NCI-H446 (cell line): ENCODE measurements at places on chromosomes 2 and 18.

DNA sequence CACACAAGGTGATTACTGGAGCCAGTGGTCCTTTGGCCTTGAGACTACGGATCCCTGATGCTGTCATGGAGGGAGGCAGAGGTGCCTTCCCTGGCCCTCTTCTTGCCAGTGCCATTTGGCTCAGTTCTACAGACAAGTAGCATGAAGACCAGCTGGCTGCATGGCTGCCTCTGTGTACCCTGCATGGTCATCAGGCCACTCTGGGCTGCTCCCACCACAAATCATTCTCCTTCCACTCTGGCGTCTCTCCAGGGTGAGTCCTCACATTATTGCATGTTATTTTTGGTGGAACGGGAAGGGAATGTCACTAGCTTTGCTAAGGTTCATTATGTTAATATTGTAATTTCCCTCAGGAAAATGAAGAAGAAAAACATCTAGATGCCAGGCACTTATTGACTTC lies 229.8 kb downstream of the VAPA start:
- no peak for DNase-seq

- DNase-seq: no peak
Measured at GRCh38 chr2:71711133-71711855, 257.9 kb downstream of the DYSF start.

- no peak for DNase-seq
Measured at GRCh38 chr2:203892207-203892606, 24.6 kb downstream of the CTLA4 start.

DNA sequence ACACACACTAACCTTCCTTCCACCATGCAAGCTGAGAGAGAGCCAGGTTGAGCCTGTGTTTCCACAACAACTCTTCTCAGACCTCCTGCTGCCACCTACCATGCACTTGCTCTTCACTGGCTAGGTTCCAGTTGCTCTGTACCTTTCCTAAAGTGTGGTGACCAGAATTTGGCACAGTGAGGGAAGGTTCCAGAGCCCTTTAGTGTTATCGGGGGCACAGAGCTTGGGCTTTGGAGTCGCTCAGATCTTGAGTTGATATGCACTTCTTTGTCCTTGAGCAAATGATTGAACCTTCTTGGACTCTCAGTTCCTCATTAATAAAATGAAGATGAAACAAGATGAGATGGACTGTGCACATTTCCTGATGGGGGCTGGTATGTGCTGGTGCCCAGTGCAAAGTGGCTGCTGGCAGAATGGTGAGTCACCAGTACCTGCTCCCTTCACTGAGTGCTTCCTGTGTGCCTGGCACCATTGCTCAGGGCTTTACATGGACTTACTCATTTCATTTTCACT lies 47.1 kb downstream of the NEDD4L start:
- DNase-seq: no peak

DNA sequence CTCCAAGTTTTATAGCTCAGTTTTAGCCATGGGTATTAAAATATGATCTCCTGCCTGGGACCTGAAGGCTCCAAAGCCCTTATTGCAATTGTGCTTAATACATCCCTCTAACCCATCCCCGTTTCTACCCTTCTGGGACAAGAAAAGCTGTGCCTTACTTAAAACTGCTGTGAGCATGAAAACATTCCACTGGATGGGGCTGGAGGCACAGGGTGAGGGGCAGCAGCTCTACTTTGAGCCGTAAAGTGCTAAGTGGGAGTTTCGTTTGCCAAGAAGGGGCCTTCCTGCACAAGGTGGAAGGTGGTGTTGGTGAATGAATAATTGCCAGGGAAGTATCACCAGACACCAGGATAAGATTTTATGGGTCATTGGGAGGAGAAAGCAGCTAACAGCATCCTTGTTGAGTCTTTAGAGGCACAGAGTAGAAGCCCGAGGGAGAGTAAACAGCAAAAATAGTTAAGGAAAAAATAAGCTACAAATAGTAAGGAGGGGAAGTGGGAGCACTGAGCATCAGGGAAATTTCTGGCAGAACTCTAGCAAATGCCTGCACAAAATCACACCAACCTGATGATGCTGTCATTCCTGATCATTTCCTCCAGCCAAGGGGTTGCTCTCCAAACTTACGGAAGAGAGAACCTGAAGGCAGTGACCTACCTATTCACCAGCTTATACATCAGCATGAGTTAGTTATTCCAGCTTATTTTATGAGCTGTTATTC lies 218.4 kb downstream of the MREG start:
- DNase-seq: no peak

- no peak for DNase-seq
Measured at GRCh38 chr2:51710222-51710621, 678.3 kb upstream of the NRXN1 start.

GRCh38 chr2:118118479-118118878 lies 30.2 kb downstream of the INSIG2 start:
- DNase-seq: no peak

- no peak for DNase-seq
Measured at GRCh38 chr2:237154884-237155851, 69.5 kb downstream of the COPS8 start.

DNA sequence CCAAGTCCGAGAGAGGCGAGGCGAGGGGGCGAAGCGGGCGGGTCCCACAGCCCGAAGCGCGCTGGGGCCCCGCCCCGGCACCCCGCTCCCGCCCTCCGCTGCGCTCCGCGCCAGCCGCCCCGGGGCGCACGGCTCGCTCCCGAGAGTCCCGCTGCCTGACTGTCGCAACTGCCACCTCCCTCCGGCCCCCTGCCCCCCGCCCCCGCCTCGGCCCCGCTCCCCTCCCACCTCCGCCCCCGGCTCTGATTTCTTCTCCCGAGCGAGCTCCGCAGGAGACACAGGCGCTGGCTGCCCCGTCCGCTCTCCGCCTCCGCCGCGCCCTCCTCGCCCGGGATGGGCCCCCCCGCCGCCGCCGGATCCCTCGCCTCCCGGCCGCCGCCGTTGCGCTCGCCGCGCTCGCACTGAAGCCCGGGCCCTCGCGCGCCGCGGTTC lies at the start of gene WNT6:
WNT6 (plus strand) TSS at position 250 of the 432 bp plus-strand sequence. CDS start 233 bp downstream, outside the sequence.
- no peak for DNase-seq

DNA sequence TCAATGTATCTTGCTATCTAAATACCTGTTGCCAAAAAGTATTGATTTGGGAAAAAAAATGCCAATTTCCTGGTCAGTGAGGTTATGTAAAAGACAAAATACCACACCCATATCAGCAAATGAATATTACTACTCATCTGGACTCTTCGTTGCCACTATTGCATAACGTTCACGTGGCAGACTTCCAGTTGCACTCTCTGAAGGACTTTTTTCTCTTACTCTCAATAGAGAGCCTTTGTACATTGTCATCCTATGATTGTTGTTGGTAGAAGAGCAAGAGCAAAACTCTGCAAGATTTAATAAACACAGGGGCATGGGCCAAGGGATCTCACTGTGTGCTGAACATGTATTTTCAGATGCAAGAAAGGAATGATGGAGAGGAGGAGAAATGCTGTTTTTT lies 689.8 kb downstream of the MBD2 start:
- no peak for DNase-seq

GRCh38 chr2:224221455-224221913 lies 180.4 kb downstream of the FAM124B start:
- no peak for DNase-seq

- no peak for DNase-seq
Measured at GRCh38 chr2:223860809-223861738, 23.7 kb upstream of the AP1S3 start.

DNA sequence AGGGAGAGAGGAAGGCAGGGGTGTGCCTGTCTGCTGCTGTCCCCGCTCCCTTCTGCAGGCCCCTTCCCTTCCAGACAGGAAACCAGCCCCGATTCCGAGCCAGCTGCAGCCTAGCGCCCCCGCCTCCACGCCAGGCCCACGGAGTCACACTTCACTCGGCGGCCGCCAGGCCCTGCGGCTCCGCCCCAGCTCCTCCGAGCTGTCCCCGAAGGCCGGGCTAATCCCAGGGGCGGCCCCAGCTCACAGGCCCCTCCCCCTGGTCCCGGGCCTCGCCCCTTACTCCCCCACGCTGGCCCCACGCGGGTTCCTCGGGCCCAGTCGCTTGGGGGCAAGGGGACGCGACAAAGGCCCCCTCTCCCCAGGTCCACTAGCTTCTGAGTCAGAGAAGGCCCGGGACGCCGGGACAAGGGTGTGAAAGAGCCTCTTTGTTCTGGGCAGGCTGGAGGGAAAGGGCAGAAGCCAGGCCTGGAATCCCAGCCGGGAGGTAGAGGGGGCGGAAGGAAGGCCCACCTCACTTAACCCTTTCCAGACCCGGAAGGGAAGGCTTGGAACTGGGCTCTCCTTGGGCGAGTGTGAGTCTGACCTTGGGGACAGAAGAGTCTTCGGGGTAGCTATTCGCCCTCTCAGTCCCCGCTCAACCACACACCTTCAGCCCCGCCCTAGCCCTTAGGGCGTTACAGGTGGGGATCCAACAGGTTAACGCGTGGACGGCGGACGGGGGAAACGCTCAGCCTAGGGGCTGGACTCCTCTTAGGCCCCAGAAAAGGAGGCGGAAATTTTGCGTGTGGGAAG lies 1.2 kb downstream of the RTKN start:
- DNase-seq: no peak

DNA sequence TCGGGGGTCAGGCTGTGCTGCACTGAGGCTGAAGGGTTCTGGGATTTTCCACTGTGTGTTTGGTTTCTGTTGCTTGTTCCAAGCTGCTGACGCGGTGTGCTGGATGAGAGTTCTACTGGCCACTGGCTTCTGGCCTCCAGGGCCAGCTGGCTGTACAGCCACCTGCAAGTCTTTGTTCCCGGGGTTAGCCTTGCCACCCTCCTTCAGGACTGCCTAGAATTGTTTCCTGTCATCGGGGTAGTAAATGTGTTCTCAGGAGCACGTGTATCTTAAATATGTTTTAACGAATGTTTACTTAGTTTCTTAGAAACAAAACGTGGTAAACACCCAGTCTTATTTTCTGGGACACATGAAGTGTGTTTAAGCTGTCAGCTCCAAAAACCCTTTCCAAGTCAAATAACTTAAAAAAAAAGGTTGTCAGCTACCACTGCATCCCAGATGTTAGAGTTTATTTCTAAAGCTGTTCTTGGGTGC lies 231.2 kb downstream of the AGAP1 start:
- DNase-seq: no peak
